Right cardiac atrium (tissue), 5 donors: ENCODE measurements at places on chromosomes 2 and 18. TPM values are rescaled to one million over a fixed set of nuclear protein-coding genes. Genes with fewer than 3 reads are reported as not detected.

DNA sequence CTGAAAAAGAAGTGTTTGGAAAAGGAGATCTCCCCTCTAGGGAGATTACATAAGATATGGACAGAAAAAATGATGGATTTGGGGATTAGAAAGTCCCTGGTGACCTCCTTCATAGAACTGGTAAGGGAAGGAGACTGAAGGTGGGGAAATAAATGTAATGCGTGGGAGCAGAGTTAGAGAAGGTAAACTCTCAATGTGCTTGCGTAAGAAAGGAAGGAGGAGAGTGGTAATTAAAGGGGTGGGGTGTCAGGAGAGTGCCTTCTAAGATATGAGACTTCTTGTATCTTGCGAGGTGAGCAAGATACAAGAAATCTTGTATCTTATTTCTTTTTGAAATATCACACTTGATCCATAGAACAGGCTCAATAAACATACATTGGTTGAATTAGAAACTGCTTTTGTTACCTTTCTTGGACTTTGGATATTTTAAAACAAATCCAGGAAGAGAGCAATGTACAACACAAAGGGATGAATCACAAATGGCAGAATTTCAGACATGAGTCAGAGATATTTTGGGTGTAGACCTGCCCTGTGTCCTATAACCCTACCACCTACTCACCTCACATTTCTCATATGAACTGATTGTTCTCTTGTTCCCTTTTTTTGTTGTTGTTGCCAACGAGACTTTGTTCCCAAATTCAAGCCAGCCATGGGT lies 342.4 kb downstream of the INSIG2 start:
- no peak for DNase-seq

DNA sequence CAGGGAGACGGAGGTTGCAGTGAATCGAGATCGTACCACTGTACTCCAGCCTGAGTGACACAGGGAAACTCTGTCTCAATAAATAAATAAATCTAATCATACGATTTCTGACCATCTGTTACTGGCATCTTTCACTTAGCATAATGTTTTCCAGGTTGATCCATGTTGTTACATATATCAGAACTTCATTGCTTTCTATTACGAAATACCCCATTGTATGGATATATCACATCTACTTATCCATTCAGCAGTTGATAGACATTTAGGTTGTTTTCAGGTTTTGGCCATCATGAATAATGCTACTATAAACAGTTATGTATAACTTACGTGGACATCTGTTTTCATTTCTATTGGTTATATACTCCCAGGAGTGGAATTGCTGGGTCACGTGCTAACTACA lies 303.9 kb downstream of the PAX3 start:
- no peak for DNase-seq

- no peak for DNase-seq
These were observed 24.4 kb downstream of the LRRFIP1 start for GRCh38 chr2:237651761-237652160.

DNA sequence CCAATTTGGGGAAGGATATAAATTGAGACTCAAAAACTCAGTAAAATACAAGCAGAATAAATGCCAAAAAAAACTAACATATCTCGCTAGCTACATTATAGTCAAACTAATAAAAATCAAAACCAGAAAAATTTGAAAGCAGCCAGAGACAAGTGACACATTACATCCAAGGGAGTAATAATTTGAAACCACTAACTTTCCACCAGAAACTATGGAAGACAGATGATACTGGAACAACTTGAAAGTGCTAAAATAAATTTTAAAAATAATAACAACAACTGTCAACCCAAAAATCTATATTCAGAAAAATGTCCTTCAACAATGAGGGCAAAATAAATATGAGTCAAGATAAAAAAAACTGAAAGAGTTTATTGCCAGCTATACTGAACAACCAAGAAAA lies 110.7 kb downstream of the EVA1A start:
- DNase-seq = no peak

- no peak for DNase-seq
These were observed 44.1 kb downstream of the EVA1A start for GRCh38 chr2:75516378-75517360.

- DNase-seq = no peak
These were observed 18.6 kb upstream of the GYPC start for GRCh38 chr2:126637386-126637785.

DNA sequence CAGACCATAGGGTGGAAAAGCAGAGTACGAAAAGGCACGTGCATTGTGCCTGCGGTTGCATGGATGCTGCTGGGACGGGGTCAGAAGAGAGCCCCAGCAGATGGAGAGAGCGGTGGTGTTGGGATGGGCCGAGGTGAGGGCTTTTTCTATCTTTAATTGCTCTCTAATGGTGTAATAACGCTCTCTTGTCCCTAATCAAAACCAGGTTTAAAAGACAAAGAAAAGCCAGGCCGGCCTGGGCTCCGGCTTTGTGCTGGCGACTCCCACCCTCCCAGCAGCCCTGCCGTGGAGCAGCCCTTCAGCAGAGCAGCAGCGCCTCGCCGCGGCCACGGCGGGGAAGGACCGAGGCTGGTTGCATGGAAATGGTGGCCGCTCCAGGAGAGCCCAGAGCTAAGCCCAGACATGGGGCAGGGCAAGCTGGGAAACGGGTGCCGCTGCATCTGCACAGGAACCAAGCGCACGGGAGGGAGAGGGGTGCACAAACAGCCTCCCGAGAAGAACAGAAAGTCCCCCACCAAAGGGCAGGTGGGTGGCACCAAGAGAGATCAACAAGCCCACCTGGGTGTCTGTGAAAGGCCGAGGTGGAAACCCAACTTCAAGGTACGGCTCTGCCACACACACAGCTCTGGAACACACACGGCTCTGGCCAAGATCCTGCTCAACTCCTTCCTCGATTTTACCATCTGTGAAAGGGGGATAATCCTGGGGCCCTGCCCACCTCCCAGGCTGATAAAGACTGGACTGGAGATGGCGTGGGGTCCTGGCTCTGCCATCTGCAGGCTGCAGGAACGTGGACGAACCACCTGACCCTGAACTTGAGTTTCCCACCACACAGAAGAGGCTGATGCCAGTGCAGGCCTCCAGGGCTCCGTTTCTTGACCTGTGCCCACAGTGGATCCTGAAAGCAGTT lies 15.0 kb downstream of the HS1BP3 start:
- DNase-seq = peak; percentile 88

- DNase-seq = no peak
These were observed 4.3 kb downstream of the TMEM127 start for GRCh38 chr2:96261328-96262003.

DNA sequence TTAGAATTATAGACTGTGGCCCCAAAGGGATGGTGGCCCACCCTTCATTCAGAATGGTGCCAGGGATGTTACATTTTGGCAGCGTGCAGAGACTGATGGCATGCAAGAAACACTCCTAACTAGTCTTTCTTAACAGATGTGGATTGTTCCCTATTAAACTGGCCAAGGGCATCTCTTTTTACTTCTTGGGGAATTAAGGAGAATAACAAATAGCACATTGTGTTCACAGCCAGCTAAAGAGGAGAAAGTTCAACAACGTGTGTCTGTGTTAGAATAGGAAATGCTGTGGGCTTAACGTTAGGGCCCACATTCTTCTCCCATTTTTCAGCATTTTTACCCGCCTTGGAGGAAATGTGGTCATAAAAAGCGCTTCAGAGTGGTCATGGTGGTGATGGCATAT lies 404.8 kb downstream of the CDH2 start:
- no peak for DNase-seq

DNA sequence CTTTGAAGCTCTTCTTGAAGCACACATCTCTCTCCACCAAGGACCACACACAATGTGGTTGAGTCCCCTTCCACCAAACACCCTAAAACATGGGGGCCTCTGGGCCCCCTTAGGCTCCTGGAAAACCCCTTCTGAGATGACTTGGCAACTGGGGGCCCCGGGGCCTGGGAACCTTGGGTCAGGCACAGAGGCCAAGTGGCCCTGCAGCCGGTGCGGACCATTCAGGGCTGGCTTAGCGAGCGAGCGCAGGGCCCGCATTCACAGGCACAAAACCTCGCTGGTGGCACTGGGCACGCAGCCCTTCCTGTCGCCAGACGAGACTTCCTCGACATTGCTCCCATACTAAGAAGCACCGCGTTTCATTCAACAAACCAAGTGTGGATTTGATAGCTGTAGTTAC lies 111.2 kb upstream of the ID2 start:
- no peak for DNase-seq

- DNase-seq = no peak
These were observed 131.0 kb downstream of the TMEM182 start for GRCh38 chr2:102892698-102893310.

- no peak for DNase-seq
These were observed 5.0 kb upstream of the ESPNL start for GRCh38 chr2:238095143-238095542.

GRCh38 chr2:69490486-69490885 lies 53.3 kb upstream of the NFU1 start:
- no peak for DNase-seq

SCG2 gene
- 0.09 TPM for total RNA-seq

REG1A gene
- total RNA-seq = 1.4 TPM

ST8SIA3 gene
- total RNA-seq = not detected

DLGAP1 gene
- total RNA-seq = 0.31 TPM
